ENCODE measurements at places on chromosomes 13 and 19. TPM values are rescaled to one million over a fixed set of nuclear protein-coding genes. Genes with fewer than 3 reads are reported as not detected.

ZNF44 gene
- 4.6 TPM for total RNA-seq

GRCh38 chr19:1799695-1800342, 12.3 kb downstream of the ATP8B3 start:
- no peak for DNase-seq

GRCh38 chr13:42168496-42168895, 103.5 kb upstream of the AKAP11 start:
- DNase-seq, result no peak

DNA sequence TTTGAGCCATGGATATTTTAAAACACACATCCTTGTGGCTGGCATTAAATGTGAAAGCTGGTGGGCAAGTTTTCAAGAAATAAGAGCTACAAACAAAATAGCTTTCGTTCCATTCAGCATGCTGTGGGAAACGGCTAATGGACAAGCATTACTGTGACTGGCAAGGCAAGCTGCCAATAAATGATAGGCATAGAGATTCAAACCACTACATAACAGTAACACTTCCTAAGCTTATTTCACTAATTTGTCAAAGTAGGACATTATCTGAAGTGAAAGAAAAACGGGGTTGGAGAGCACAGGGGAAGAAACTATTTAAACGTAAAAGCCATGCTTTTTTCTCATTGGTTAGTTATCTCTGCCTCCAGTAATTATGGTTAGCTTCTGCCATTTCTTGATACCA, 26.0 kb downstream of the OBI1 start:
- peak; percentile 5 for DNase-seq

DNAAF3 gene
- 0.40 TPM for total RNA-seq

GRCh38 chr19:47351548-47351947, 2.4 kb downstream of the DHX34 start:
- DNase-seq, result peak; percentile 63

CDC42EP5 gene
- total RNA-seq, result 53.2 TPM

DNA sequence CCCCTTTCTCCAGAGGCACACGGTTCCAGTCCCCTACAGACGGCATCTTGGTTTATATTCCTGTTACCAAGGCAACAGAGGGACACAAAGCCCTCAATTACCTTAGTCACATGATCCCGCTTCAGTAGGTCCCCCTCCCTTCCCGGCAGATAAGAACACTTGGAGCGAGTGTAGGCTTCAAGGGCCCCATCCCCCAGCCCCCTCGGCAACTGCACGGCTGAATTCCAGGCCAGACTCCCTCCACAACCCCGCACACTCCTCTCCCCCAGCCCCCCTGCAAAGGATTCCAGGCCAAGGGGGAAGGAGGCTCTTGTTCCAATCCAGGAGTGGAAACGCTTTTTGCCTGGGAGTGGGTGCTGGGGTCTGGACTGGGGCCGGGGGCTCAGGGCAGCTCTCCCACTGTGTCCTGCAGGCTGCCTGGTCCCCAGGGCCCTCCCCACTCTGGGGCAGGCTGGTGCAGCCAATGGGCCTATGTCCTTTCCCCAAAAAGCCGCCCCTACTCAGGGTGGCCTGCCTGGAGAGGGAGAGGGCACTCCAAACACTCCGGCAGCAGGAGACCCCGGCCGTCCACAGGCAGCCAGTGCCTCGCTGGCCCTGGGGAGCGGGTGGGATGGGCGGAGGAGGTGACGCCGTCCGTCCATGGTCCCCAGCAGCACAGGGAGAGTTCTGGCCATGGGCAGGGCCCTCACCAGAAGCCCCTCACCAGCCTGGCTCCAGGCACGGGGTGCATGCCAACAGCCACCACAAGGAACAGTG, 62.6 kb downstream of the MLLT1 start:
- DNase-seq, result no peak

GRCh38 chr19:5104871-5105351, 136.0 kb downstream of the KDM4B start:
- no peak for DNase-seq

DNA sequence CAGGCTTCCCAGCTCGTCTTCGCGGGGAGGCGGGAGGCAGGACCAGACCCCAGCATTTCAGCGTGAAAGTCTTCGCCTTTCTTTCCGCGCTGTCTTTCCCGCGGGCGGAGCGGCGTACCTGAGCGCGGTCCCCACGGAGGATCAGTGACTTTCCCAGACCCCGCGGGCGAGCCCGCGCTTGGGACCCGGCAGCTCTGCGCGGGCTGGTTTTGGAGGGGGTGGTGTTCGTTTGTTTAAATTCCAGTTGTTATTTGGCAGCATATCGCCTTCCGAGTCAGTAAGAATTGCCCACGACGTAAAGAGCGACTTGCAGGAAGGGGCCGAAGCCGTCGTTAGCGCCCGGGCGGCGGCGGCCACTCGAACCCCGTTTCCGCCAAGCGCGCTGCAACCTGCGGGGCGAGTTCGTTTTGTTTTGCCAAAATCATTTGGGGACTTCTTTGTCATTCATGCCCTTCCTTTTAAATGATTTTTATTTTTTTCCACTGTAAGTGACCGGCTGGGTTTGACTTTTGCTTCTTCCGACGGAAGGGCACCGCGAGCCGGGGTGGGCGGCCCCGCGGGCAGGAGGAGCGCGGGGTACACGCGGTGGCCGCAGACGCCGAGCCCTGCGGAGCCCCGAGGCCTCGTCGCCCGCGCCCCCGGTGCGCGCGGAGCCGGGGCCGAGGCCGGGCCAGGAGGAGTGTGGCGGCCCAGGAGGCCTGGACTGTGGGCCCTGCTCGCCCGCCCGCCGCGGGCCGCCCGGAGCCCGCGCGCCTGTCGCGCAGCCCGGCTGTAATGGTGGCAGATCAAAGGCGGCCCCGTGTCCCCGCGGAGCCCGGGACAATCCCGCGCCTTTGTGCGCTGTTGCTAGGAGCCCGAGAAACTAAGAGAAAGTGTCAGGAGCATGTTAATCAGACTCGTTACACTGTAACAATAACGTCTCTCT, 75.9 kb downstream of the ZIC5 start:
- DNase-seq, result no peak

- no peak for DNase-seq
Measured at GRCh38 chr19:30857966-30858490, 485.8 kb downstream of the ZNF536 start.

DNA sequence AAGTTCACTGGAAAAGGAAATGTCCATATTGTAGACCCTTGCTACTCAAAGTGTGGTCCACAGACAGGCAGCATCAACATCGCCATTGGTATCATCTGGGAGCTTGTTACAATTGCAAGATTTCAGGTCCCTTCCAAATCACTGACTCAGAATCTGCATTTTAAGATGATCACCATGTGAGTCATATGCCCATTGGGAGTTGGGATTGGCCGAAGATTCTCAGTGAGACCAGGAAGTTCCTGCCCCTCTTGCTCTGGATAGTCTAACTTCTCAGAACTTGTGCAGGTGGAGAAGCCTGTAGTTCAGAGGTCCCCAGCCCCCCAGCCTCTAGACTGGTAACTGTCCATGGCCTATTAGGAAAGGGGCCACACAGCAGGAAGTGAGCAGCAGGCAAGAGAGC, 48.9 kb upstream of the URAD start:
- DNase-seq, result no peak

KLK2 gene
- total RNA-seq, result not detected

DNA sequence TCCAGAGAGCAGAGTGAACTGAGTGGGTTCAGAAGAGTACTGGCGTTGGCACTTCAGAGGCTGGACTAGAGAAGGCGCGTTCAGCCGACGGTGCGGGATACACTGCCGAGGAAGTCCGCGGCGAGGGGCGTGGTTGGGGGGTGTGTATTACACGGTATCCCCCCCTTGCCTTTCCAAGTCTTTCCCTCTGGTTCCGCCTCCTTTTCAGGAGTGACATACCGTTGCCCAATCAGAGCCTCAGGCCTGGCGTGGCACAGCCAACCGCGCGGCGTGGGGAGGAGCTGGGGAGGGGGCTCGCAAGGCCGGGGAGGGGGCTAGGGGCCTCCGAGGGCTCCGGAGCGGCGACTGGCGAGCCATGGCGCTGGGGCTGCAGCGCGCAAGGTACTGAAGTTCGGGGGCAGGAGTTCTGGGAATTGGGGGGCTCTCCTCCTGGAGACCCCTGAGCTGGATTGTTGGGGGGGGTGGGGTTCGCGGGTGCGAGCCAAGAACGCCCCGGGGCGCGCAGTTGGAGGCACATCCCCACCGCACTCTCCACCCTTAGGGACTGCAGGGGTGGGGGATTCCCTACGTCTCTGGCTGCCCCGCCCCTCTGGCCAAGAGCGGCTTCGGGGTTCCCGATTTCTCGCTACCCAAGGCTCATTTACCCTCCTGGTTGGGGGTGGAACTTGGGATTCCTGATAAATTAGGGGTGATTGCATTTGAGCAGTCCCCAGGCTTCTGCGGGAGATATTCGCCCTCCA, at the start of gene HIF3A:
Gene HIF3A, plus strand, starts transcription at position 321 of the 740 bp plus-strand sequence. Its CDS starts 35 bp downstream, at position 356.
- DNase-seq, result peak; percentile 86

- DNase-seq, result no peak
Measured at GRCh38 chr13:94169454-94170144, 309.9 kb downstream of the DCT start.

LIN7B gene
- 2.2 TPM for total RNA-seq

GRCh38 chr13:98332222-98332621, 155.2 kb upstream of the RNF113B start:
- no peak for DNase-seq

- DNase-seq, result no peak
Measured at GRCh38 chr13:112851107-112852038, 117.6 kb upstream of the MCF2L start.

GRCh38 chr19:17370026-17370587, 7.0 kb downstream of the PLVAP start:
- DNase-seq, result no peak

SYNGR4 gene
- total RNA-seq, result not detected

- no peak for DNase-seq
Measured at GRCh38 chr19:18809149-18809868, 18.2 kb upstream of the COMP start.

WTIP gene
- total RNA-seq, result 22.2 TPM

GRCh38 chr13:52104624-52105023, 24.2 kb downstream of the NEK5 start:
- no peak for DNase-seq

ANGPTL4 gene
- 1.5 TPM for total RNA-seq

DNA sequence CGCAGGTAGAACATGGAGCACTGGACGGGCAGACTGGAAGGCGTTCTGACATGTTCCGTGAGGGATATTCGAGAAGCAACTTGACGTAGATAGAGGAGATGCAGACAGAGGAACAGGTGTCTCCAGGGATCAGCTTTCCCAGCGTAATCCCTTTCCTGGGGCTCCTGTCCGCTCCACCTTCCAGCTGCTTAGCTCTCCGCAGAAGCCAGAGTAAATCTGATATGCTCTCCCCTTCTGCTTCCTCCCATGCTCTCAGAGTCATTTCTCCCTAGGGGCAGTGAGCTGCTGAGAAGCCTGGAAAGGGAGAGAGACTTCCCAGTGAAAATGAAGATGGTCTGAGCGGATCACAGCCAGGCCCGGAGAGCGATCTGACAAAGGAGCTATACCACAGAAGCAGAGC, 23.0 kb upstream of the OLFM4 start:
- DNase-seq, result no peak

GRCh38 chr13:28401303-28402056, 93.4 kb downstream of the FLT1 start:
- peak; percentile 95 for DNase-seq

HIPK4 gene
- total RNA-seq, result under 0.01 TPM

GIPR gene
- under 0.01 TPM for total RNA-seq

DNA sequence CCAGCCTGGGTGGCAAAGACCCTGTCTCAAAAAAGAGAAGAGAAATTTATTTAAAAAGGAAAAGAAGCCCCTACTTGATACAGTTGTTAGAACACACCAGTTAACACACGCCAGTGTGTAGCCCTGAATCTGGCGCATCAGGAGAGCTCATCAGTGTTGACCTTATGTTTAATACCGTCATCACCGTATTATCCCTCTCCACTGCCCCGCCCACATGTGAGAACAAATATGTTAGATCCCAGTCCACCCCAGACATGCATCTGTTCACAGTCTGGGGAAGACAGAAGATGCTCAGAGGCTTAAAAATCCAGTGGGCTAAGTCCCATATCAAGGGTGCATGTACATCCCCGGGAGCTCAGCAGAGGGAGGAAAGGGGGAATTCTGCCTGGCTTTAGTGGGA, 155.2 kb downstream of the DPF1 start:
- DNase-seq, result no peak

NLRP7 gene
- total RNA-seq, result not detected

- DNase-seq, result peak; percentile 27
Measured at GRCh38 chr13:52454459-52454819, 839 bp upstream of the CKAP2 start.

DNA sequence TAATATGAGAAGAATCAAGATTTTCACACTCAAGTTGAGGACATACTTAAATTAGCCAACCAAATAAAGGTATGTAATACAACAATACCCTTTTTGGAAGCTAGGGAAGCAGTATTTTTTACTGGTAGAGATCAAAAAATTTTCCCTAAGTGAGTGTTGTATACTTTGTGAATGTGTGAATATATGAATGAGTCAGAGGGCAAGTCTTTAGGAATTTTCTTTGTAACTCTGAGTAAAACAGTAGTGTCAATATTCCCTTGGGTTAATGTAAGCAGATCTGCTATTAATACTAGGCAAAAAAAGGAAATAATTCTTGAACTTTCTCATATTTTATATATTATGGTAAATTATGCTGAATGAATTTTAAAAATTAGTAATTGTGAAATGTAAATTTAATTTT, 1161.8 kb upstream of the MIR17HG start:
- no peak for DNase-seq

CYP4F12 gene
- total RNA-seq, result not detected

DNA sequence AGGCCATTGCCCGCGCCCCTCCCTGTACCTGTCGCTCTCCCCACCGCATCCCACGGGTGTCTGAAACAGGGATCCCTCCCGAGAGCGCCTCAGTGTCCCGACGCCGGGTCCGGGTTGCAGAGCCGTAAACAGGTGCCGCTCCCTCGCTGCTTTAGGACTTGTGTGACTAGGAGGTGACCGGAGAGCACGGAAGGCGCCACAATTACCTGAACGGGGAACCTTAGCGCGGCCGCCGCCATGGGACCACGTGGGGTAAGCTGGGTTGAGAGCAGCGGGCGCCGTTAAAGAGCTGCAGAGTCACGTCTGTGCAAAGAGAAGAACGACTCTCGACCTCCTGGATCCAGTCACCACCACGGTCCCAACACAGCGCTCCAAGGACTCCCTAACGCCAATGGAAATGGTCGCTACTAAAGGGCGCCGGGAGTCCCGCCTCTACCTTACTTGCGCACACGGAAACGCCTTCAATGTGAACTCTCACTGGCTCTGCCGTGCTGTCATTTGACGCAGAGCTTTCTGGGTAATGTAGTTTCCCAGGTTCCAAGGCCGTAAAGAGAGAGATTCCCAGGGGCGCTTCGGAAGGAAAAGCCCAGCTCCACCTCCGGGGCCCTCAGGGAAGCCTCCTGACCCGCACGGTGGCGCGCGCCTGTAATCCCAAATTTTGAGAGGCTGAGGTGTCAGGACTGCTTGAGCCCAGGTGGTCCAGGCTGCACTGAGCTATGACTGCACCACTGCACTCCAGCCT, at the start of gene ZNF552:
Gene ZNF552, minus strand, starts transcription at position 409 of the 742 bp plus-strand sequence. Its CDS starts 170 bp downstream, at position 239.
- DNase-seq, result peak; percentile 93

GRCh38 chr13:55516610-55517009, 1624.1 kb upstream of the PRR20A start:
- DNase-seq, result no peak

GRCh38 chr13:50969691-50970090, 60.1 kb downstream of the RNASEH2B start:
- no peak for DNase-seq

ZNF556 gene
- total RNA-seq, result not detected

Data from lung microvascular endothelial cell (primary cell).